ENCODE measurements at places on chromosomes 3 and 15. TPM values are rescaled to one million over a fixed set of nuclear protein-coding genes. Genes with fewer than 3 reads are reported as not detected.

GOLGA6L7 gene
- not detected for total RNA-seq

DNA sequence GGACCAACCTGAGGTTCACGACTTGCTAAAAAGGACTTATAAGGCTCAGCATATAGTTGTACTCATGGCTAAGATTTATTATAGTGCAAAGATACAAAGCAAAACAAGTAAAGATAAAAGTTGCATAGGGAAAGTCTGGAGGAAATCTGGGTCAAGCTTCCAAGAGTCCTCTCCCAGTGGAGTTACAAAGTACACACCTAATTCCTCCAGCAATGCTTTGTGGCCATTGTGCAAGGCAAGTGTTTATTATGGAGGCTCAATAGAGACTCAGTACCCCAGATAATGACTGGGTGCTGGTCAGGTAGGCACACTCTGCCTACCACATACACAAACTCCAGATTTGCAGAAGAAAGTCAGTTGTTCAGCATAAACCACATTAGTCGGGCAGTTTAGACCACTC lies 22.9 kb downstream of the LNP1 start:
- no peak for DNase-seq

DNA sequence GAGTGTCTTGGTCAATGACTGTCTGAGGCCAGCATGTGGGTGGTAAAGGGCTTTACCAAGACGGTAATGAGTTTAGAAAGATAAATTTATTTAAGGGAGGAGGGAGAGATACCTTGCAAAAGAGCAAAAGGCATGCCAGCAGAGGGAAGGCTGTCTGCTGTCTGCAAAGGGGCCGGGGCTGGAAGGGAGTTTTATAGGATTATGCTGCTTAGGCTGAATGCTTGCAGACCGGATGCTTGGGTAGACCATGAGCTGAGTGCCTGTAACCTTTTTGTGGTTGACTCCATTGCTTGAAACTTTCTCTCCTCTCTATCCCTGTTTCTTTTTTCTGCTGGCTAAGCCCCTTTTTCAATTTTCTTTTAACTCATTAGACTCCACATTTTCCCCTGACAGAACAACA lies 1543.0 kb downstream of the OTOL1 start:
- no peak for DNase-seq

DNA sequence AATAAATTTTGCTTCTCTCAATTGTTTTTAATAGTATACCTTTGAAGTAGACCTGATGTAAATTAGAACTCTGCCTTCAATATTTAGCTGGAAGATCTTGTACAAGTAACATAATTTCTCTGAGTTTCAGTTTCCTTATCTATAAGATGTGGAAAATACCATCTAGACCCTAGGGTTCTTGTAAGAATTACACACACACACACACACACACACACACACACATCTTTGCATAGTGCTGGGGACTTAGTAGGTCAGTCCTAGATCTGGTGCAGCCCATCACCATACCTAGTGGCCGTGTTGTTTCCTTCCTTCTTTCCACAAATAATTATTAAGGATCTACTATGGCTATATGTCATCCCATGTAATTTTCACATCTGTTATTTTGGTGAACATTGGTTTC lies 11.0 kb downstream of the TRAT1 start:
- DNase-seq, result no peak

DNA sequence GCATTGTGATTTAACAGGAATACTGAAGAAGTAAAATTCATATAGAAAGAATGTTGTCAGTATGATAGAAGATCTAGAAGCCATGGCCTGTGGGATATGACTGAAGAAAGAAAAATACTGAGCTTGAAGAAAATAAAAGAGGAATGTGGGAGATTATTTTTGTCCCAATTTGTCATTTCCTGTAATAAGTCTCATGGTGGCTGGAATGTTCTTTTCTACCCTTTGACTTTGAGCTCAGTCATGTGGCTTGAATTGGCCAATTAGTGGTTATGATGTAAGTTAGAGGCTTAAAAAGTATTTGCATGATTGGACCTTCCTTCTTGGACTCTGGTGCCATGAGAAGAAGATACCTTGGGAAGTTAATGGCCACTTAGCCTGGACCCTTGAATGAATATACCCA lies 14.1 kb downstream of the APH1B start:
- no peak for DNase-seq

FMN1 gene
- 2.9 TPM for total RNA-seq

- DNase-seq, result peak; percentile 68
Measured at GRCh38 chr15:68725736-68726135, 95.0 kb downstream of the ANP32A start.

DNA sequence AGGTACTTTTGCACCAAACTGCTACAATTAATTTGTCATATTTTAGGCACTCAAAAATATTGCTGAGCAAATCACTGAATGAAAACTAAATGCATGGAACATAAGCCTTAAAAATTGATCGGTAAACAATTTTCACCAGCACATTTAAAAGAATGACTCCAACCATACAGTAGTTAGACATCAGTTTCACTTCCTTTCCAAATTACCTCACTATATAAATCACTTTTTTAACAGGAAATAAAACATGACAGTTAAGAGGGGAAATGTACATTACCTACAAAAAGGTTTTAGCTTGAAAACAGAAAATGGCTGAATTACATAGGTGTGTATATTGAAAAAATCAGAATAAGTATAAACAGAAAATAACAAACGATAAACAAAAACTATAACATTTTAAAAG lies 108.4 kb downstream of the SERPINI1 start:
- no peak for DNase-seq
